ENCODE measurements at places on chromosomes 1 and 21.

DNA sequence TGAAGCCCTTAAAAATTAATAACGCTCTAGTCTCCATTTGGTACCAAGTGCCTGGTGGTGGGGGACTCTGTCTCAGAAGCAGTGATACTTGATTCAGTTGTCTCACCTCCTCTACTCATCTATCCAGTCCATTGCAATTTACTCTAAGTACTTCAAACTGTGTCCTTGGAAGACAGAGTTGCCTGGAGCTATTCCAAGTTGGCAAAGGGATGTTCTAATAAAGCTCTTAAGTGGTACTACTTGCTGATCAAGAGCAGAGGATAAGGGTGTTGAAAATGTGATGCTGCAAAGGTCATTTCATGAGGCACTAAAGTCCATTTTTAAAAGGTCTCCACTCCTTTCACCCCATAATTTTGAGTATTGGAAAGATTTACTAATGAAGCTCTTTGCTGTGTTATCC is 142.2 kb downstream of the NFIA start:
- DNase-seq, result no peak

DNA sequence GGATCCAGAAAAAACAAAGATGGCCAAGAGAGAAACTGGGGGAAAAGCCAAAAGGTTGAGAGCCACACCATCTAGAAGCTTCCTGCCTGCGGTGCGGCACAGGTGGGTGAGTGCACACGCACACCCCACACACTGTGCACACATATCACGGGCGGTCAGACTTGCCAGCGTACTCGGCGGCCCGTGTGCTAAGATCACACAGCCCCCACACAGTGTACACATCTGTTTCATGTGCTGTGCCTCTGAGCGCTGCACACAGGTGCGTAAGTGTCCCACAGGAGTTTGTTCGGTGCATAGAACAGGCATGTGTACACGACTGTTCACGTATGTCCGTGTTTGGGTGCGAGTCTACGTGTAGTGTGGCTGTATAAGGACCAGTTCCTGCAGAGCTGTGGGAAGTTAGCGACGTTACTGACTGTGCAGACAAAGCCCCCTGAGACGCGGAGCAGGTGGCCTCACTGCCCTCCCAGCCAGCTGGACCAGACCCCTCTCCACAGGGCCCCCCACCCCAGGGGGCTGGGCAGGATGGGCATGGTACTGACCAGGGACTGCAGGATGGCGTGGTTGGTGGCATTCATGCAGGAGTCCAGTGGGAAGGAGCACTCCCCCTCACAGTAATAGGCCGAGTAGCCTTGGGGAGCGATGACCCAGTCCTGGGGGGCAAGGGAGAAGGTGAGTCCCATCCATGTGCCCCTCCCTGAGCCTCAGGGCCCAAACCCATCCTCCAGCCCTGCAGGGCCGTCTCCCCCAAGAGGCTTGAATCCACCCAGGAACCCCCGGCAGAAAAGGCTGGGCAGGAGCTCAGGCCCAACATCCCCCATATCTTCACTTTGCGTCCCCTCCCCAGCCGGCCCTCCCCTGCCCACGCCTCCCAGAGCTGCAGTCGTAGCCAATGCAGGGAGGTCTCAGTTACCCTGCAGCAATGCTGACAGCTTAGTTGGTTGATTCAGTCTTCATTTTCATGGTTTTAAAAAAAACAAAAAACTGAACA is 8.3 kb downstream of the OXCT2 start:
- DNase-seq, result no peak

GRCh38 chr21:36082237-36082664 is 12.4 kb downstream of the CBR1 start:
- no peak for DNase-seq

DNA sequence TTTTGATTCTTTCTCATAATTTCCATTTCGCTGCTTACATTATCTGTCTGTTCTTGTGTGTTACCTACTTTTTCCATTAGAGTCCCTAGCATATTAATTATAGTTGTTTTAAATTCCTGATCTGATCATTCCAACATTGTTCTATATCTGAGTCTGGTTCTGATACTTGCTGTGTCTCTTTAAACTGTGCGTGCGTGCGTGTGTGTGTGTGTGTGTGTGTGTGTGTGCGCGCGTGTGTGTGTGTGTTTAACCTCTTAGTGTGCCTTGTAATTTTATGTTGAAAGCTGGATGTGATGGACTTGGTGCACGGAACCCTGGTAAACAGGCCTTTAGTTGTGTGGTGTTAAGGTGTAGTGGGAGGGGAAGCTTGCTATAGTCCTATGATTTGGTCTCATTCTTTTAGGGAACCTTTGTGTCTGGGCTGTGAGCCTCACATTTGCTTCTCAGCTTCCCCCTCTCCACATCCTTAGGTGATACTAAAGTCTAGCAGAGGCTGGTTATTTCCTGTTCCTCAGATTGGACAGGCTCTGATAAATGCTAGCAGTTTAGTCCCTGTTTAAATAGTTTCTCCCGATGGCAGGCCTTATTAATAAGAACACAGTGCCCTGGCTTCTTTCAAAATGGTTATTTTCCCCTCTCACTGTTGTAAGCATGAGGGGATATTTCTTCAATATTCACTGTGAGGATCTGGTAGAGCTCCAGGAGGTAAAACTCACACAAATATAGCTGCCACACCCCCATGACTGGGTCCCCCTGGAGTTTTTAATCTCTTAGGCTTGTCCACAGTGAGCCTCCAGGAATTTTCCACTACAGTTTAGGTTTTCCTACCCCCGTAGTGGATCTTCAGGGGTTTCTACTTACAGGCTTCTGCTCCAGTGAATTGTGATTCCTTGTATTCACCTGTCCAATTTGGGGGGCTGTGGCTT is 118.3 kb downstream of the GALNT2 start:
- no peak for DNase-seq

GRCh38 chr1:16026723-16027484 is 5.1 kb downstream of the CLCNKA start:
- DNase-seq, result peak; percentile 57

GRCh38 chr1:85623061-85623471 is 42.5 kb downstream of the CCN1 start:
- no peak for DNase-seq

- no peak for DNase-seq
Observed at GRCh38 chr1:45510036-45510971, 10.2 kb downstream of the MMACHC start.

DNA sequence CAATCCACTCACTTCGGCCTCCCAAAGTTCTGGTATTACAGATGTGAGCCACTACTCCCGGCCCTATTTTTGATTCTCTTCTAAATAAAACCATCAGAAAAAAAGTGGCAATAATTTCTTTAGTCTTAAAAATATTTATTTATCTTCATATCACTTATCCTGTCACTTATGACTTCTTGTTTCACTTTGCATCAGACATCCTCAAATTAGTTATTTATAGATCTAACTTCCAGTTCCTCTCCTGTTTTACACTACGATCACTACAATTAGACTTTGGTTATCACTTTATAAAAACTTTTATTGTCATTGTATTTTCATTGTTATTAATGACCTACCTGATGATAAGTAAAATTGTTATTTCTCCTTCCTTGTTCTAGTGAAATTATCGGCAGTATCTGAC is 783.4 kb upstream of the BRINP3 start:
- no peak for DNase-seq

All from activated naive CD4-positive, alpha-beta T cell treated with anti-CD3 and anti-CD28 coated beads, Interleukin-2, amount 50 U/mL, for 16 hours (primary cell).